ENCODE measurements at places on chromosomes 16 and 17. TPM values are rescaled to one million over a fixed set of nuclear protein-coding genes. Genes with fewer than 3 reads are reported as not detected.

GRCh38 chr16:50386774-50387173, 18.0 kb upstream of the BRD7 start:
- DNase-seq = no peak

GRCh38 chr16:26735521-26735920, 331.2 kb upstream of the C16orf82 start:
- no peak for DNase-seq

GRCh38 chr17:18163547-18163946, 20.1 kb upstream of the ALKBH5 start:
- DNase-seq = no peak

DNA sequence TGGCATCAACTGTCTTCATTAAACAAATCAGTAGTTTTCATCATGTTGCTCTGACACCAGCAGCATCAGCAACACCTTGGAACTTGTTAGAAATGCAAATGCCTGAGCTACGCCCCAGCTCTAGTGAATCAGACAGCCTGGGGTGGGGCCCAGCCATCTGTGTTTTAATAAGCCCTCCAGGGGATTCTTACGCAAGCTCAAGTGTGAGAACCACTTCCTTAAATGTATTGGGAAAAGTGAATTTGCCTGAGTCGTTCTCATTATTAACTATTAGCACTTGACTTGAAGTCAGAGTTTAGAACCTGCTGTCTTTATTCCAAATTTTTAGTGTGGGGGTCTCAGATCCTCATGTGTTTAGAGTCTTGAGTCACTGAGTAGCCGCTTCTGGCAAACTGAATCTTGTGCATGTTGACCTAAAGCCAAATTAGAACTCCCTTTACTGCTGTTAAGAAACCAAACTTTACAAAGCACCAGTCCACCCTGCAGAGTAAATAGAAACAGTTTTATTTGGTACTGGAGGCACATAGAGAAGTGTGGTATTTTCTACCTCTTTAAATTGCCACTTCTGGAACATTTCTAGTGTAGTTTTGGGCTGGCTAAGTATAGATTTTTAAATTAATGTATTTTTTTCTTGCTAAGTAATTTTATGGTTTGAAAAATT, 137.4 kb upstream of the COX10 start:
- DNase-seq = no peak

- DNase-seq = no peak
Measured at GRCh38 chr17:29383686-29384085, 6.5 kb upstream of the TAOK1 start.

DNA sequence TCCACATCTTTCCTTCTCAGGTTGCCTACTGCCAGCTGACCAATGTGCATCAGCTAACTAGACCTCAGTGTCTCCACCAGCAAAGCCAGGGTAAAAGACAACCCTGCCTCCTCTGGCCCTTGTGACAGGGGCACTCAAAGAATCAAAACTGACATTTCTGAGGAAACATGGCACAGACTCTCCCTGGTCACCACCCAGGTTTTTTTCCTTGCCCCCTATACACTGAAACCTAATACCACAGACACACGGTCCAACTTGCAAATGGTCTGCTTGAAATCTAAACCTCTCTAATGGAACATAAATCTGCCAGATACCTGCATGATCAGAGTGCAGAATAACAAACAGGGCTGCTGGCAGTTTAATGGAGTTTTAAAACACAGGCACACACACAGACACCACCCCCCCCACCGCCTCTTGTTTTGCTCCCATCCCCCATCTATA, 19.5 kb upstream of the CORO6 start:
- no peak for DNase-seq

GRCh38 chr16:70396246-70396904, 42.5 kb downstream of the ST3GAL2 start:
- DNase-seq = no peak

- no peak for DNase-seq
Measured at GRCh38 chr16:51072591-51072990, 78.5 kb downstream of the SALL1 start.

DNA sequence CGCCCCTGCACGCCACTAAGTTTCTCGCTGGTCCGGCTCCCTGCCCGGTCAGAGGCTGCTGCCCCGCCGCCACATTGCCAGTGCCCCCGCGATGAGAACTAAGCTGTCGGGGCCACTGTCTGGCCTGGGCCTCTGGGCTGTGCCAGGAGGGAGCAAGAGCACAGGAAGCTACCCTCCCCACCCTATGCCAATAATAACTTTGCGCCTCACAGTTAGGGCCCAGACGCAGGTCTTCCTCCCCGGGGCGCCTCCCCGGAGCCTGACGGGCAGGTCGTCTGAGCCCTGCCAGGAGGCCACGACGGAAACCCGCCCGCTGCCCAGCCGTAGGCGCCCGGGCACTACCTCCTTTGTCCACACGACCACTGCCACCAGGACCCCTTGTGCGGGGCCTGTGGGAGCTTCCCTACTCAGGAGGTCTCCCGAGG, 1.5 kb downstream of the ZFPM1 start:
- no peak for DNase-seq

- DNase-seq = no peak
Measured at GRCh38 chr17:69716556-69716955, 302.1 kb downstream of the MAP2K6 start.

- DNase-seq = no peak
Measured at GRCh38 chr17:73863761-73864535, 219.7 kb upstream of the SDK2 start.

DNA sequence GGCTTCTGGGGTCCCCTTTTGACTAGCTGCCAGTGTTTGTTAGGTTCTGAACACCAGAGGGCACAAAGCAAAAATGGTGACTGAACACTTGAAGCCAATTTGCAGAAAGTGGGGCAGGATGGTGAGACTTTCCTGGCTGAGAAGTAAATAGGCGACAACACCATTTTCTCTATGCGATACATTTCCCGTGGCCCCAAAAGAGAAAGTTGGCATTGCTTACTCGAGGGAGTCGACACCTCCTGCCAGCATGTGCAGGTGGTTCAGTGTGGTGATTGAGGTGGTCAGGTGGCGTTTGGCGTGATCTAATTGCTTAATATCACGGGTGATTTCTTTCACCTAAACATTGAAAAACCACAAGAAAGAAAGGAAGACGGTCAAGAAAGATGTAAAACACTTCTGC, 59.0 kb downstream of the VPS53 start:
- no peak for DNase-seq

DNA sequence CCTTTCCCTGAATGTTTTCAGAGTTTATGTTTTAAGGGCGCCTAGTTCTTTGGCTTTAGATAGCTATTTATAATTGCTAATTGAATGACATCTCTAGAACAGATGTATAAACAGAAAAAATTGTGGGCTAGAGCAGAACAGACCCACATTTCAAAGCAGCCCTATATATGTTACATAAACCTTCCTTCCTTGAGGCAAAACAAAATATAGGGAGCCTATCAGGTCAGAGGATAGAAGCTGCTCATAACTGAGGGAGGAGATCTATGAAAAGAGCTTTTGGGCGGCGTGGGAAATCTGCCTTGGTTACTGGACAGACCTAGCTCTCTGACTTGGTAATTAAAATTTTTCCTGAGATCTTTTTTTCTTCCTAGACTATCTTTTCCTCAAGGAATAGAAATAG, 68.4 kb downstream of the SPAG9 start:
- DNase-seq = no peak

- no peak for DNase-seq
Measured at GRCh38 chr16:14356064-14356463, 274.0 kb downstream of the PARN start.

DNA sequence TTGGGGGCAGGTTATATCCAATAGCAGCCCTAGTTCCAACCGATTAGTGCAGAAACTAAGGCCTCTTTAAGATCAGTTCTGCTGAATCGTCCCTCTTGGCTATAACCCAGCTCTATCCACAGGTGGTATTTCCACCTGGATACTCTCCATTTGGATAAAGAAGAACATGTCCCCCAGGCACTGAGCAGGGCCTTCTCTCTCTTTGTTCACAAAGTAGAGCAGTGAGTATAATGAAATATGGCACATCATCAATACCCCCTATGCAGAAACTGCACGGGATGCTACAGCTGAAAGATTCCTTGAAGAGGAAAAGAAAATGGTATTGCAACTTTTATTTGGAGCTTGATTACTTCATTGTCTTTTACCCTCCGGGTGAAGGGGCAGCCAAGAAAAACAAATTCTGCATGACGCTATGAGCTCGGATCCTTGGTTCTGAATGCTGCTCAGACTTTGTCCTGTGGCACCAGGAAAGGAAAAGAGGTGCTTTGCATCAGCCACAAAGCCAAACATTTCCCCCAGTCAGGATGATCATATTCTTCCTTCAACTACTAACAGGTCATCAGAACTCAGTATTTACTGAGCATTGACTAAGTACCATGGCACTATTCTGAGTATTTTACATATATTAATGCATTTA, 399.7 kb downstream of the NPIPA8 start:
- no peak for DNase-seq

The GFAP gene
- polyA plus RNA-seq = 0.81 TPM

The RHBDF1 gene
- 22.0 TPM for polyA plus RNA-seq

The TMEM11 gene
- polyA plus RNA-seq = 20.4 TPM

The DNASE1L2 gene
- polyA plus RNA-seq = 1.4 TPM

The PCTP gene
- polyA plus RNA-seq = 29.2 TPM

Data from renal cortex interstitium (tissue), 15 donors.